Activated CD8-positive, alpha-beta T cell treated with anti-CD3 and anti-CD28 coated beads for 36 hours (primary cell): ENCODE measurements at places on chromosomes 7 and 10.

GRCh38 chr10:42951486-42952251 is 125.2 kb upstream of the RET start:
- no peak for DNase-seq

GRCh38 chr7:116736927-116737715 is 65.1 kb downstream of the MET start:
- DNase-seq, result no peak

DNA sequence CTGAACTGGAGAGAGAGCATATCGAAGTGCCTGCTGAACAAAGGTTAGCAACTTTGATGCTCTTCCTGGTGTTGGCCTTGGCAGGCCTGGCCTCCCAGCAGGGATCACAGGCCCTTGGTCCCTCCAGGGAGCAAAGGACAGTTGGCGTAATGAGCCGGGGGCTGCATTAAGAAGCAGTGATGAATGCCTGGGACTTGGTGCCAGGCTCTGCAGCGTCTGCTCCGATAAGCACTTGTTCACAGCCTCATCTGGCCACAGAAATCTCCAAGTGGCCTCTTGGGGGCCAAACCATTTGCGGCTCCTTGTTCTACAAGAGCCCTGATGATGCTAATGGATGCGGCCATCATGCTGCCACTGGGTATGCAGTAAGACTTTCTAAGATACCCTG is 31.8 kb downstream of the CRHR2 start:
- DNase-seq, result no peak

GRCh38 chr10:52644373-52645186 is 128.0 kb downstream of the MBL2 start:
- peak; percentile 38 for DNase-seq

- DNase-seq, result no peak
Observed at GRCh38 chr7:121160150-121161008, 168.4 kb upstream of the WNT16 start.

GRCh38 chr7:128204455-128204854 is 36.6 kb upstream of the LEP start:
- no peak for DNase-seq

DNA sequence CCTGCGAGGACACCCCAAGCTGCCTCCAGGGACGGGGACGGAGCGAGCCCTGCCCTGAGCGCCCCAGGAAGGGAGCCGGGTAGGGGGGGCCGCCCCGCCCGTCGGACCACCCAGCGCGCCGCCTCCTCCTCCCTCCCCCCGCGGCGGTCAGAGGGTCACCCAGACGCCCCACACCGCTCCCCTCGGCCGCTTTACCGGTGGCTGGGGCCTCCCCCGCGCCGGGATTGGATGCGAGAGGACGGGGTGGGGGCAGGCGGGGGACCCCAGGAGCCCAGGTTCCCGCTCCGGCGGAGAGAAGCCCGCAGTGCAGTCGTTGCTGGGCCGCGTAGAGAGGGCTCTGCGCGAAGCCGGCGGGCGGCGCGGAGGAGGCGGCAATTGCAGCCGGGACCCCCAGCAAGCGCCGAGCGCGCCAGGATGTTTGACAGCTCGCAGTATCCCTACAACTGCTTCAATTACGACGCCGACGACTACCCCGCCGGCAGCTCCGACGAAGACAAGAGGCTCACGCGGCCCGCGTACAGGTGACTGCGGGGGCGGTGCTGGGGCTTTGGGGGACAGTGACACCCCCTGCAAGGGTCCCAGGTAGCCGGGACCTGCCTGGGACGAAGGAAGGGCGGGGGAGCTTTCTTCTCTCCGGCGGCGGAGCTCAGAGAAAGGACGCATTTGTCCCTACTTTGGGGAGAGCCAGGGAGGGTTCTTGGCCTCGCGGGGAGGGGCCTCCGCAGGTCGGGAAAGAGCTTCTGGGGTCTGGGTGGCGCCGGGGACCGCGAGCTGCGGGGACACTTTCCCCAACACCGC is at the start of gene FOXL3:
FOXL3 (plus strand) TSS at position 415 of the 798 bp plus-strand sequence; CDS start at position 415, 0 bp downstream.
- no peak for DNase-seq

DNA sequence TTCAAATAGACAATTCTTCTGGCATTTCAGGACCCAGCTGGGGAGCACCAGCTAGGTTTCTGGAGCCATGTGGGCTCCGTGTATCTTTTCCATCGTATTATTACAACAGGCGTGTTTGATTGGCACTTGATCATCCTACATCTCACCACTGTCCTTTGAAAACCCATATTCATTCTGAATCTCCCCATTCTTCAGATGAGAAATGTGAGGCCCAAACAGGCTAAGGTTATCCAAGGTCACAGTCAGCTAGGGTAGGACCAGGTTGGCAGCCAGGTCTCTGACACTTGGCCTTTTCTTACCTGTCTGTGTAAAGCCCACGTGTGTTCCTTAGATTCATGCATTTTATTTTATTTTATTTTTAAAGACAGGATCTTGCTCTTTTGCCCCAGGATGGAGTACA is 102.4 kb upstream of the SH2B2 start:
- no peak for DNase-seq

- DNase-seq, result no peak
Observed at GRCh38 chr7:55104712-55105433, 86.1 kb downstream of the EGFR start.

DNA sequence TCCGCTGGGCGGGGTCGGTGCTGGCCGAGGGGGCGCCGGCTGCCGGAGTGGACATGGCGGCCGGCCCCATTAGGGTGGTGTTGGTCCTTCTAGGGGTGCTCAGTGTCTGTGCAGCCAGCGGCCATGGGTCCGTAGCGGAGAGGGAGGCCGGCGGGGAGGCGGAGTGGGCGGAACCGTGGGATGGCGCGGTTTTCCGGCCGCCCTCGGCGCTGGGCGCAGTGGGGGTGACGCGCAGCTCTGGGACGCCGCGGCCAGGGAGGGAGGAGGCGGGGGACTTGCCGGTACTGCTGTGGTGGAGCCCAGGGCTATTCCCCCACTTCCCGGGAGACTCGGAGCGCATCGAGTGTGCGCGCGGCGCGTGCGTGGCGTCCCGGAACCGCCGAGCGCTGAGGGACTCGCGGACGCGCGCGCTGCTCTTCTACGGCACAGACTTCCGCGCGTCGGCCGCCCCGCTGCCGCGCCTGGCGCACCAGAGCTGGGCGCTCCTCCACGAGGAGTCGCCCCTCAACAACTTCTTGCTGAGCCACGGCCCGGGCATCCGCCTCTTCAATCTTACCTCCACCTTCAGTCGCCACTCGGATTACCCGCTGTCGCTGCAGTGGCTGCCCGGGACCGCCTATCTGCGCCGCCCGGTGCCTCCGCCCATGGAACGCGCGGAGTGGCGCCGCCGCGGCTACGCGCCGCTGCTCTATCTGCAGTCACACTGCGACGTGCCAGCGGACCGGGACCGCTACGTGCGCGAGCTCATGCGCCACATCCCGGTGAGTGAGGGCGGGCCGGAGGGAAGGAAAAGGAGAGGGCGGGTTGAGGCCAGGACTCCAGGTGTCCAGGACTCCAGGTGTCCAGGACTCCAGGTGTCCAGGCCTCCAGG is 9.3 kb upstream of the CHCHD1 start:
- DNase-seq, result peak; percentile 84

GRCh38 chr10:17022466-17022825 is 107.2 kb downstream of the CUBN start:
- DNase-seq, result no peak

DNA sequence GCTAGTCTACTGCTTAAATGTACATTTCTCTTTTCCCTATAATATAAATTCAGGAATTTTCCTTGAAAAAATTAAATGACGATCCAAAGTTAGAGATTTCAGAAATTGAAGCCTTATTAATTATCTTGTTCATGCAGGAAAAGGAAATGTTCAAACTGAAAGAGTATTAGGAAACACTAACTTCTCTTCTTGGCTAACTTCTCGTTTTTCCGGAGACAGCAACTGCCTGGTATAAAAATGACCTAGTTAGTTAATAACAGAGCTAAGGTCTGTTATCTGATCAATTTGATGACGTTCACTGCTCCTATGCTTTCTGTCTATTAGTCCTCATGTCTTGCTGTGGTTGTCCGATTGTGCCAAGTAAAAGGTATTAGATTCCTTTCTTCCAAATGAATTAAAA is 212.5 kb downstream of the DGKB start:
- no peak for DNase-seq

- no peak for DNase-seq
Observed at GRCh38 chr10:88178758-88179157, 315.3 kb downstream of the PTEN start.

DNA sequence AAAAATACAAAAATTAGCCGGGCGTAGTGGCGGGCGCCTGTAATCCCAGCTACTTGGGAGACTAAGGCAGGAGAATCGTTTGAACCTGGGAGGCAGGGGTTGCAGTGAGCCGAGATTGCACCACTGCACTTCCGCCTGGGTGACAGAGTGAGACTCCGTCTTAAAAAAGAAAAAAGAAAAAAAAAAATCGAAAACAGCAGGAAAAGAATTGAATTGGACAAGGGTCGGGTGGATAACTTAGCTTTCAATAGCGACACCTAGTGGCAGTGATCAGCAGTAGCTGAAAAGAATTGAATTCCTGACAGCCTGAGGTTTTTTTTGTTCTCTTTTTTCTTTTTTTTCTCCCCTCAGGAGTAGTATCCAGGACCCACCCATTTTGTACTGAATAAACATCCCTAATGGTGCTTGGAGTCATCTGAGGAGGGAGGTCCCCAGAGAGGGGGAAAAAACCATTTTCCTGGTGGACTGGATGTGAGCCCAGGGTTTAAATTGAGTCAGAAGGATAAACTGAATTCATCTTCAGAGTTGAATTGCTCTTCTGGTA is 55.1 kb downstream of the CYCS start:
- peak; percentile 54 for DNase-seq

GRCh38 chr7:55171157-55171556 is 152.3 kb downstream of the EGFR start:
- DNase-seq, result no peak

DNA sequence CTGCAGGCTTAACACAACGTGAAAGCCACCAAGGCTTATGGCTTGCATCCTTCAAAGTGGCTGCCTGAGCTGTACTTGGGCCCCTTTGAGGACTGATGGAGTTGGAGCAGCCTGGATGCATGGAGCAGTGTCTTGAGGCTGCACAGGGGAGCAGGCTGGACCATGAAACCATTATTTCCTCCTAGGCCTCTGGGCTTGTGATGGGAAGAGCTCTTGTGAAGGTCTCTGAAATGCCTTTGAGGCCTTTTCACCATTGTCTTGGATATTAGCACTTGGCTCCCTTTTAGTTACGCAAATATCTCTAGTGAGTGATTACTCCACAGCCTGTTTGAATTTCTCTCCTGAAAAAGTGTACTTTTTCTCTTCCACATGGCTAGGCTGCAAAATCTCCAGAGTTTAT is 201.2 kb upstream of the NPY start:
- DNase-seq, result no peak

DNA sequence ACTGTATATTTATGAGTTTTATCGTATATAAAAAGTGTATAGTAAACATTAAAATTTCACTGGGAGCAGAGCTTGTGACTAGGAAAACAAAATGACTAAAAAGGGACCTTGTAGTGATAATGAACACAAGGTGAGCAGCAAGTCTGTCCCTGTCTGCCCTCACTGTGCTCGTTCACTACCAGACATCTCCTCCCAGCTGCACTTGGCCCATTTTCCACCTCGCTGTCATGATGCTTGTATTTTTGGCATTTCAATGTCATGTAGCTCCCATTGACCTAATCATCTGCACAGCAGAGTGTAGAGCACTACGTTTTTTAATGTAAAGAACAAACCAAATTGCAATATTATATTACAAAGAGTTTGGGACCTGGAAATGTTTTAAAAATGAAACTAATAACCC is 207.2 kb downstream of the ZEB1 start:
- DNase-seq, result no peak

- no peak for DNase-seq
Observed at GRCh38 chr7:104431930-104432329, 103.5 kb downstream of the LHFPL3 start.

GRCh38 chr10:26858707-26859034 is 2.1 kb downstream of the ABI1 start:
- DNase-seq, result no peak

GRCh38 chr10:32004161-32004591 is 52.0 kb downstream of the KIF5B start:
- no peak for DNase-seq

- DNase-seq, result peak; percentile 96
Observed at GRCh38 chr7:100158229-100159098, at the start of gene TRAPPC14. Gene TRAPPC14, minus strand, starts transcription at chr7:100158723. Its CDS starts 224 bp downstream, at chr7:100158499.

DNA sequence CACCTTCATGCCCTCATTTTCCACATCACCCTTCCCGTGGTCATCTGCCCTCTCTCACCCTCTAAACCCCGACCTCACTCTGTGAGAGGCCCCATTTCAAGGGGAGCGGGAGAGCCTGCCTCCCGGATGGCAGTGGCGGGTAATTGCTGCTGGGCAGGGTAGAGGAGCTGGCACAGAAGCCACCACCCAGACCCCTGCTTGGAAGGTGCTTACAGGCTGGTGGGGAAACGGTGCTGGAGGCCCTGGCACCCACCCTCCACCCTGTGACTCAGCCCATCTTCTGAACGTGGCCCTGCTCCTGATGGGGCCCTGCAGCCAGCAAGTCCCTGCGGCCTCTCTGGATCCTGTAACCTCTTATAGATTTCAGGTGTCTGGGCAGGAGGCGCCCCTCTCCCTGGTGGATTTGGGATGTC is 10.6 kb upstream of the PWWP2B start:
- DNase-seq, result no peak

- DNase-seq, result no peak
Observed at GRCh38 chr7:128266883-128267594, 26.0 kb downstream of the LEP start.

- DNase-seq, result no peak
Observed at GRCh38 chr7:23426876-23427275, 43.4 kb downstream of the IGF2BP3 start.

- DNase-seq, result no peak
Observed at GRCh38 chr7:26531926-26532325, 240.3 kb downstream of the SNX10 start.

DNA sequence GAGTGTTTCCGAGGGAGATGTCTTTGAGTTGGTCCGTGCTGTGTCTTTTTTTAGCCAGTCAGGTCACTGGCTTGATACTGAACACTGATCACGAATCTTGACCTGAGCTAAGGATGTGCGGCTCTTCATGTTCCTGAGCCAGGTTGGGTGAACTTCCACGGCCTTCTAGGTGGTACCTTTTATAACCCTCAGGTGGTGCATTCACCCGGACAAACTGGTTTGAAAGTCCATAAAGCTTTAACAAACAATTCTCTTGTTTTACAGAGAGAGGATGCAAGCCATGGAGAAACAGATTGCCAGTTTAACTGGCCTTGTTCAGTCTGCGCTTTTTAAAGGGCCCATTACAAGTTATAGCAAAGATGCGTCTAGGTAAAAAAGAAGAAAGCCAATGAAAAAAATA is 229.5 kb downstream of the ARHGAP21 start:
- DNase-seq, result no peak

DNA sequence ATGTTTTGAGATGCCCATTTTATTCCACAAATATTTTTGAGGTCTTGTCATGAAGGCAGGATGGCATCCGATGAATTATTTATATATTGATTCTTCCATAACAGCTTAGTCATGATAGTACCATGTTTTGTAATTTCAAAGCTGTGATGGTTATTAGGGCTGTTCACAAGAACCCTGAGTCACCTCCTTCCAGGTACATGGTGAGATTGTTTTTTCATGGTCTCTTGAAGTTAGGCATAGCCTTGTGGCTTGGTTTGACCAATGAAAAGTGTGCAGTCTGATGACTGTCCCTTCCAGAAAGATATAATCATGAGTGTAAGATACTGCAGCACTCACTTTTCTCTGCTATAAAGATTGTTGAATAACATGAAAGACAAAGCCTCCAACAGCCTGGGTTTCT is 274.8 kb downstream of the FGFR2 start:
- DNase-seq, result no peak

- no peak for DNase-seq
Observed at GRCh38 chr7:78673272-78673671, 780.2 kb downstream of the MAGI2 start.

GRCh38 chr10:16742165-16742960 is 74.9 kb downstream of the RSU1 start:
- DNase-seq, result no peak
